ENCODE measurements at places on chromosomes 11 and 22.

DNA sequence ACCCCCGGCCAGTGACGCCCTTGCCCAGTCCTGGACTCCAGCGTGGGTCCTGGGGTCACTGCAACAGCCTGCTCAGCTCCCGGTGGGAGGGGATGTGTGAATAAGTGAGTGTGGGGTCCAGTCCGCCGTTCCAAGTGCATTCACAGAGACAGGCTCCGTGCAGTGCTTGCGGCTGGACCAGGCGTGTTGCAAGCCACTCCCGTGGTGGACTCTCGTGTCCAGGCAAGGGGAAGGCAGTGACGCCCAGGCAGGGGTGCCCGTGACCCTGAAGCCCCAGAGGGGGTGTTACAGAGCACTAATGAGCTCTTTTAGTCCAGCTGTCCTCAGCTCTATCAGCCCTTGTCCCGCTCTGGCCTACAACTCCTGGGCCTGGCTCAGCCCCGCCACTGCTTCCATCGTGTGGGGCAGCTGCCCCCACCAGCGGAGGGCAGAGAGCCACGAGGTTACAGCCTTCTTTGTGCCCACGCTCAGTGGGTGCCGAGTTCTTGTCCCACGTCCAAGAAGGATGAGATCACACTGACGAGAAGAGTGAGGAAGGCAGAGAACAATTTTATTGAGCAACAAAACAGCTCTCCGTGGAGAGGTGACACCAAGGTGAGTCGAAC, 1807.5 kb downstream of the LRRC4C start:
- no peak for DNase-seq

DNA sequence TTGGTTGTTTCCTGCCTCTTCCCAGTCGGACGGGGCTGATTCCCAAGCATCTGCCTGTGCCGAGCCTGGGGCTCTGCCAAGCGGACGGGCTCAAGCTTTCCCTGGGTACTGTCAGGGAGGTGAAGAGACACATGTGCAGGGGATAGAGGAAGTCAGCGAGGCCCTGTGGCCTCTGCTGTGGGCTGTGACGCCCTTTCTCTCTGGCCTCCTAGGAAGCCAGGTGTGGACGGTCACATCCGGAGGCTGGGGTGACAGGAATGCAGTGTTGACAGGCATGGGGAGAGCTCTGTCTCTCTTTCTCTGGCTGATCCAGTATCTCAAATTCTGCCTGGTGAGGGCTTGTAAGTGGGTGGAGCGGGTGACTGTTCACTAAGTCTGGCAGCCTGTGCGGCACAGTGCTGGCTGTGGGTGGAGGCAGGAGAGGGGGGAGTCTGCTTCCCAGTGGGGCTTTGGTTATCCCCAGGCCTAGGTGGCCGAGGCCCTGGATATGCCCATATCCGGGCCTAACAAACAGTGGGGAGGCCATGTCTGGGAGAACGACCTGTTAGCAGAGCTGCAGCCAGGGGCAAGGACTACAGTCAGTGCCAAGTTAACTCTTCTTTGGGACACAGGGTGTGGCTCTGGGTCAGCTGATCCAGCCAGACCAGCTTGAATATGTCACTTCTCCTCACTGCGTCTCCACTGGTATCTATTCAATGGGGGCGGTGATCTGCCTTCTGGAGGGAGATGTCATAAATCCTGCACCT, 1.9 kb downstream of the KCTD17 start:
- DNase-seq, result no peak

GRCh38 chr11:59523541-59523940, 12.2 kb downstream of the OR4D9 start:
- no peak for DNase-seq

DNA sequence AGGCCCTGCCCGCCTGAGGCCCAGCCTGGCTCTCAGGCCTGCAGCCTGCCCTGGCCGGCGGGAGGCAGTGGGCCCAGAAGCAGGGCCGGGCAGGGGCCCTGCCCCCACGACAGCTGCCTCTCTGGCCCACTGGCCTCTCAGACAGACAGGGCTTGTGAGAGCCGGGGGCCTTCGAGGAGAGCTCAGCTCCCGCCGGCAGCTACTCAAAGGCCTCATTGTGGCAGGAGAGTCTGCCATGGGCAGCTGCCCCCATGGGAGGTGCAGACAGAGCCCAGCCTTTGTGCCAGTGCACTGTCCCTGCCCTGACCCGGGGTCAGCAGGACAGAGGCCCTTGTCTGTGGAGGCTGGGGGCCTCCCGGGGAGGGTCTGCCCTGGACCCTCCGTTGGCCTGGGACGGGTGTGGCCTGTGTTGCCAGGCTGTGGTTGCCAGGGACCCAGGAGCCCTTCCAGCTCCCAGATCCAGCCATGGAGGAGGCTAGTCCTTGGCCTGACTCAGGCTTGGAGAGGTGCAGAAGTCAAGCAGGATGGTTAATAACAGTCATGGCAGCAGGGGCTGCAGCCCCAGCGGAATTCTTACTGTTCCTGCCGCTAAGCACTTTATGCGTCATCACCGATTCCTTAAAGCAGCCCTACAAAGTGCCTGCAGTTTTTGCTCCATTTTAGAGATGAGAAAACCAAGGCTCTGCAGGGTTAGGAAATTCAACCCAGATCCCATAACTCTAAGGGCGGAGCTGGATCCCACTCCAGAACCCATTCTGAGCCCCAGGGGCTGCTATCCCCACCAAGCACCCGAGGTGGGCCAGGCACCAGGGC, 12.5 kb downstream of the FLRT1 start:
- DNase-seq, result no peak

- DNase-seq, result no peak
Measured at GRCh38 chr11:11845551-11845950, 3.8 kb downstream of the USP47 start.

Data from kidney epithelial cell (primary cell).